CD4-positive, alpha-beta memory T cell (primary cell): ENCODE measurements at places on chromosomes 4 and X. TPM values are rescaled to one million over a fixed set of nuclear protein-coding genes. Genes with fewer than 3 reads are reported as not detected.

The SPANXA1 gene
- total RNA-seq, result not detected

- no peak for DNase-seq
Measured at GRCh38 chrX:36019125-36019524, 99.6 kb downstream of the CFAP47 start.

The SYNPO2 gene
- 1.3 TPM for total RNA-seq

DNA sequence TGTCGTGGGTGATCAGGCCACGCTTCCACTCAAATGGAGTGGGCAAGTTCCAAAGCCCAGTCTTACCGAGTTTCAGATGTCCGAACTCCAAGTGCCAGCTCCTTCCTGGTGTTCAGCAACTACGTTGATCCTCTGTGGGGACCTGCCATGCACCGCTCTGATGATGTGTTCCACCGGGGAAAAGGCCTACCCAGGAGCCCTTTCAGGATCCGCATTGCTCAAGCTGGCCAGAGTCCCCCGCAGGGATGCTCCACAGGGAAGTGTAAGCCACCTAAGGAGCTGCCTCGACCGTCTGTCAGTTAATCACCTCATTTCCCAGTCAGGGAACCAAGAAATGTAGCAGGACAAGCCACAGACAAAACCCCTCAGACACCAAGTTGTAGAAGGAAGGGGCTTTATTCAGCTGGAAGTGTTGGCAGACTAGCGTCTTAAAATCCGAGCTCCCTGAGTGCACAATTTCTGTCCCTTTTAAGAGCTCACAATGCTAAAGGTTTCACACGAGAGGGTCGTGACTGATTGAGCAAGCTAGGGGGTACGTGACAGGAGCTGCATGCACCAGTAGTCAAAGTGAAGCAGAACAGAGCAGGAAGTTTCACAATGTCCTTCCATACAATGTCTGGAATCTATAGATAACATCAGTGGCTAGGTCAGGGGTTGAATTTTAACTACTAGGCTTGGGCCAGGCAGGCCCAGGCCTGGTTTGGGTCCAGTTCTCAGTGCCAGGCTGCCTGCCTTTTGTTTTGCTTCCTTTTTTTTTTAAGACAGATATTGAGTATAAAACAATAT is 126.2 kb upstream of the ZDHHC15 start:
- DNase-seq, result no peak

GRCh38 chrX:27008486-27008885 is 454.7 kb downstream of the PPP4R3C start:
- DNase-seq, result no peak

- no peak for DNase-seq
Measured at GRCh38 chrX:147847999-147848398, 63.7 kb upstream of the FMR1 start.

The LRRC66 gene
- 0.30 TPM for total RNA-seq

The DMRTC1 gene
- 0.36 TPM for total RNA-seq

The CT47A1 gene
- total RNA-seq, result not detected

DNA sequence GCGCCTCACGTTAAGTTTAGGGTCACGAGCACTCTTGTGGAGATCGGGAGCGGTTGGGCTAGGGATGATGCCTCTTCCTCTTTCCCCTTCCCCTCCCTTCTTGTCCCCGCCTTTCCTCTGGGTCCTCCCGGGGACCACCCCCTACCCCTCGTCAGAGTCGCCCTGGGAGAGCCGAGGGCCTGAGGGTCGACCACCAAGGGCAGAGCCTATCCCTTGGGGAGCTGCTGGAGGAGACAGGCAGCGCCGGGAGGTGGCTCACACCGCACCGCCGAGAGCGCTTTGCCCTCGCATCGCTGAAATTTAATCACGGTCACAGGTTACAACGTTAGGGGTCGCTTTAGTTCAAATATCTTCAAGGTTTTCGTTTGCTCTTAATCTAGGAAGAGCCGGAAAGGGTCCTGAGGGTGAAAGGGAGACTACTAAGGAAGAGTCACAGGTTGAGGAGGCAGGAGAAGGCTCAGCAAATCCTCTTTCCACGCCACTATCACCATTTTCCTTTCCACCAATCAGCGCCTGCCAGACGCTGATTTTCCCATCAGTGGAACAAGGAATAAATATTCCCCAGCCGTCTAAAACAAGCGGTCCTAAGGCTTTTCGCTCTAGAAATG is 528 bp upstream of the SNCA start:
- peak; percentile 15 for DNase-seq

The RASL11B gene
- total RNA-seq, result not detected

The NAP1L5 gene
- total RNA-seq, result 1.6 TPM

DNA sequence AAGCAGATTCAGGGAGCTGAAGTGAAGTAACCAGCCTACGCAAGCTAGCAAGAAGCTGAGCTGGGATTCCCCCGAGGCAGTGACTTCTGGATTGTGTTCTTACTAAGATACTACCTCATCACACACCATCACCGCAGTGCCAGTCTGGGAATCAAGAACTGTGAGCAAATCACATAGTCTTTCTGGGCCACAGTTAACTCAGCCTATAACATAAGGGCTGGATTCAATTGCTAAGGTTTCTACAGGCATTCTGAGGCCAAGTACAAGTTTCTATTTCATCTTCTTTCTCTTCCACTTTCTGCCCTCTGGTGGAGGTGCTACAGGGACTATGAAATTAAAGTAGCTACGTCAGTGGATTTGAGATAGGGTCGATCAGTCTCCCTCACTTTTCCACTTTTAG is 1.4 kb upstream of the CORIN start:
- DNase-seq, result peak; percentile 60

- DNase-seq, result no peak
Measured at GRCh38 chr4:106323119-106323518, 6.8 kb downstream of the AIMP1 start.

GRCh38 chr4:54696649-54697048 is 38.9 kb downstream of the KIT start:
- DNase-seq, result no peak

The JADE3 gene
- 0.44 TPM for total RNA-seq

GRCh38 chrX:104659005-104659744 is 93.2 kb downstream of the IL1RAPL2 start:
- no peak for DNase-seq

The NUDT10 gene
- not detected for total RNA-seq

- no peak for DNase-seq
Measured at GRCh38 chr4:15738877-15739276, 36.0 kb downstream of the BST1 start.

The CHRDL1 gene
- total RNA-seq, result not detected

- DNase-seq, result peak; percentile 71
Measured at GRCh38 chr4:184453365-184454160, 20.8 kb downstream of the IRF2 start.

The TMEM192 gene
- total RNA-seq, result 11.6 TPM
